ENCODE measurements at places on chromosomes 13 and 19. TPM values are rescaled to one million over a fixed set of nuclear protein-coding genes. Genes with fewer than 3 reads are reported as not detected.

Gene PLIN5
- 2.4 TPM for total RNA-seq

Gene ZNF582
- total RNA-seq, result 0.92 TPM

Gene CACNG6
- total RNA-seq, result not detected

Gene SEMA6B
- total RNA-seq, result 2.0 TPM

Gene EFNB2
- 16.8 TPM for total RNA-seq

Gene KHSRP
- total RNA-seq, result 148 TPM

Gene NR2C2AP
- total RNA-seq, result 14.8 TPM

Gene NLRP4
- not detected for total RNA-seq

Gene NLRP5
- not detected for total RNA-seq

Gene ARHGAP45
- 5.1 TPM for total RNA-seq

Gene CABP5
- total RNA-seq, result not detected

DNA sequence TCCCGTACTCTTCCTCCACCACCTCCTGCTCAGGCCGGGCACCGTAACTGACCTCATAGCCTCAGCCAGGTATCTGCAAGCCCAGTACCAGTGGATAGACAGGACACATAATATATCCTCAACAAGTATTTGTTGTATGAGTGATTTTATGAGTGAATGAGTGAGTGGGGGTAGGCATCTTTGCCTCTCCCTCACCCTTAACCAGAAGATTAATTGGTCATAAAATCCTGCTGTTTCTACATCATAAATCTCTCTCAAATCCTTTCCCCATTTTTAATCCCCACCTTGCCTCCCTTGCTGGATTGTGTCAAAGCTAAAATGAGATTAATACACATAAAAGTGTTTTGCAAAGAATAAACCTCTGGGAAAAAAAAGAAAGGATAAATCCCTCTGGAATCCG is 44.4 kb upstream of the HMGB1 start:
- ATAC-seq, result no peak

DNA sequence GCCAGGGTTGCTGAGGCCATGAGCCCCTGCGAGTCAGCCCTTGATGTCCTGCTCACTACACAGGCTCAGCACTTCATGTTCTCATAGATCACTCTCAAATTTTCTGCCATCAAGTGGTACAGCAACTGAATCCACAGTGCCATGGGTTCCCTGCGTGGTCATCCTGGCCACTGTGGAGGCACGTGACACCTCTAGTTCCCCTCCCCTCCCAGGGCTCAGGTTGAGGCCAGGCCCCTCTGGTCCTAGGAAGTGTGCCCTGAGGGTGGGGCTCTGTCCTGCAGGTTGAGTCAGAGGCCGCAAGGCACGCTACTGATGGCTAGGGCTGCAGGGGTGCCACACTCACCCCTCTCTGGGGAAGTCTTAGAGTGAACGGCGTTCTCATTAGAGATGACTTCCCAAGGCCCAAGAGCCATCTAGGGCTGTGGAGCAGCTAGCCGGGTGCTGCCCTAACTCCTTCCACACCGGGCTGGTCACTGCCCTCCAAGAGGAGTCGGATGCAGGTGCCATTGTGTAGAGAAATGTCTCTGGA is 39.8 kb upstream of the TPM4 start:
- peak; percentile 7 for ATAC-seq

- no peak for ATAC-seq
These were observed 66.7 kb upstream of the FNDC3A start for GRCh38 chr13:48909056-48909389.

DNA sequence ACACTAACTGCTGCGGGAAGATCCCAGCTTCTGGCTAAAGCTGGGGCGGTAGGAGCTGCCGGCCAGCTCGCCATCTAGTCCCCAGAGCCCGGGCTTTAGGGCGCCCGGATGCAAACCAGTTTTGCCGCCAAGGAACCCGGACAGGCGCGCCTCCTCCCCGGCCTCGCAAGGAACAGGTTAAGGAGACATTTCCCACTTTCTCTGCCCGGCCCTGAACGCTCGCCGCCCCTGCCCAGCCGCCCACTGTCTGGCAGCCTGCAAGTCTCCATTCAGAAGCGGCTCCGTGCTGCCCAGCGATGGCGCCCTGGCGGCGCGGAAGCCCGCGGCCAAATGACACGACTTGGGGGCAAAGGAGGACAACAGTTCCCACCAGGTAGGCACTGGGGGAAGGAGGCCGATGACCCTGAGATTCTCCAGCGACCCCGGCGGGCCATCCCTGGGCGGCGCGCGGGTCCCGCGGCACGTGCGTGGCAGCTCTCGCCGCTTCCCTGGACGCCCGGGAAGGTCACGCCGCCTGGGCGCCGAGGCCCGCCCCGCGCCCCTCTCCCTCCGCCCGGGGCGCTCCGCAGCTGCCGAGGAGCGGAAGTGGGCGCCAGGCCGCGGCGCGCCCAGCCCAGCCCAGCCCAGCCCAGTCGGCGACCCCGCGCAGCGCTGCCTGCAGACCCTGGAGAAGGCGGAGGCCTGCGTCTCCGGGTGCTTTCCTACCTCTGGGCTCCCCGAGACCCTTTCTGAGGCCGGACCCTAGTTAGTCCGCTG is 42.2 kb upstream of the HNRNPA1L2 start:
- ATAC-seq, result peak; percentile 38

- ATAC-seq, result no peak
These were observed 6.9 kb upstream of the CYSLTR2 start for GRCh38 chr13:48646791-48647190.

DNA sequence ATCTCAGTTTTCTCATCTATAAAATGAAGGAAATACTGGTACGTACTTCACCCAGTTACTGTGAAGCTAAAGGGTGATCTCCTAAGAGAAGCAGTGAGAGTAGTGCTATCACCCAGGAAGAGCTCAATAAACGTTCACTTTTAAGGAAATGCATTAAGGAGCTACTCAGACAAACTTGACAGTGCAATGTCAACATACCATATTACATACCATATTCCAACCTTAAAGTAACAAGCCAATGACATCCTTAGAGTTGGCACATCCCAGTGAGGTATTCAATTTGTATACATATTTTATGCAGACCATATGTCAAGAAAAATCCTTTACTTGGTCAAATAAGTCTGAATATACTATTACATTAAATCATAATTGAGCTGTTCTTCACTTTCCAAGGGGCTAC is 7.0 kb downstream of the TBC1D4 start:
- ATAC-seq, result no peak

GRCh38 chr19:3471954-3472655 is 8.2 kb downstream of the SMIM24 start:
- peak; percentile 37 for ATAC-seq

GRCh38 chr19:3374369-3375112 is 8.2 kb downstream of the NFIC start:
- peak; percentile 2 for ATAC-seq

DNA sequence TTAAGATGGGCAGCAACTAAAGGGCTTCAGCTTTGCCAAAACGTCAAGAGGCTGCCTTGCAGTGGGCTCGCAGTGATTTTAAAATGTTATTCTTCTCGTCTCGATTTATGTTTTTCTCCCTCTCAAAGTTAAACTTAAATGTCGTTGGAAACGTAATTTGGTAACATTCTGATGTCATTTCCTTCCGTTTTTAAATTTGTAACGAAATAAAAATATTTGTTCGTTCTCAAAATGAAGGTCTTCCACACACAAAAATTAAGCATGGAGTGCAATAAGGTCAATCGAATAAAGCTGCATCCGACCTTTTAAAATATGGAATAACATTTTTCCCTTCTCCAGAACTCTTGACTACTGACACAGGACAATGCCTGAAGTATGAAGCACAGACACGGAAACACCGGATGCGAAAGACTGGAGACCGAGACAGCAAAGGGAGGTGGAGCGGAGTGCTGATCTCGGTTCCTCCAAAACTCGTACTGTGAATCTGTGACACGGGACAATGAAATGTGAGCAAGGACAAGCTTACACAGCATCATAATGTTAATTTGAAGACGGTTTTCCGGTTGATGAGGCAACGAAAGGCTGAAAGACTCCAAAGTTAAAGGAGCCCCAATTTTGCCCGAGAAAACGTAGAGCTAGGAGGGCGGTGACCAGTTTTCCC is 850 bp downstream of the MTMR6 start:
- ATAC-seq, result peak; percentile 50

DNA sequence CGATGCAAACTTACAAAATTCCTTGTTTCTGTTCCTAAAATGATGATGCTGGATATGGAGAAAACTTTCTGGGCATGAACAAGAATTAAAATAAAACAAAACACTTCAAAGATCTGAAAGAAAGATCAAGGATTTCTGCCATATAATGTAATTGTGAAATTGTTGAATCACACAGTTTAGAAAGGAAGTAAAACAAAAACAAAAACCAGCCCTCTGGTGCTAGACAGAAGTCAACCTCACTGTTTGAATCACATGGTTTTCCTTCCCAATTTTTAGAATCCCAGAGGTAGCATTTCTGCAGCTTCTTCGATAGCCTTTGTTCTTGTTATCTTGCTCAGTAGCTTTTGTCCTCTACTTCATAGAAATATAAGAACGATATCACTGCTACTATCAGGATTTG is 118.2 kb upstream of the ARGLU1 start:
- no peak for ATAC-seq

- ATAC-seq, result no peak
These were observed 7.1 kb upstream of the ZNF536 start for GRCh38 chr19:30364866-30365800.
